ENCODE measurements at places on chromosomes 4 and X.
A peak's percentile ranks its signal among the peaks of the same experiment; 100 is the strongest.

GRCh38 chrX:3216581-3217180 lies 129.8 kb downstream of the MXRA5 start:
- no peak for DNase-seq

- no peak for DNase-seq
Observed at GRCh38 chr4:70704931-70705182, 16.5 kb downstream of the UTP3 start.

GRCh38 chr4:84994280-84994679 lies 27.8 kb upstream of the WDFY3 start:
- no peak for DNase-seq

DNA sequence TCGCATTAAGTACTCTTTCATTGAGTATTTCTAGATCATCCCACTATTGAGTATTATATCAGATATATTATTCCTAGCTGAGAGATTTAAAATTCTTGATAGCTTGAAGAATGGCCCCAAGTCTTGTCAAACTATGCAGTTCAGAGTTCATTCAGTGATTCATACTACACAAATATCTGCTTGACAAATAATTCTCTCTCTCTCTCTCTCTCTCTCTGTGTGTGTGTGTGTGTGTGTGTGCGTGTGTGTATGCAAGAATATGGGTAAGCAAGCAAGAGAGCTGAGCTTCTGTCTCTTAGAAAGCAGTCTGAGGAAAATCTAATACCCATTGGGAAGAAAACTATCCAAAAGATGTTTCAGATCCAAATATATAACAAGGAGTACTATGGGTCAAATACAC lies 142.0 kb downstream of the SLC10A7 start:
- no peak for DNase-seq

- no peak for DNase-seq
Observed at GRCh38 chr4:132218406-132218805, 930.7 kb upstream of the PCDH10 start.

DNA sequence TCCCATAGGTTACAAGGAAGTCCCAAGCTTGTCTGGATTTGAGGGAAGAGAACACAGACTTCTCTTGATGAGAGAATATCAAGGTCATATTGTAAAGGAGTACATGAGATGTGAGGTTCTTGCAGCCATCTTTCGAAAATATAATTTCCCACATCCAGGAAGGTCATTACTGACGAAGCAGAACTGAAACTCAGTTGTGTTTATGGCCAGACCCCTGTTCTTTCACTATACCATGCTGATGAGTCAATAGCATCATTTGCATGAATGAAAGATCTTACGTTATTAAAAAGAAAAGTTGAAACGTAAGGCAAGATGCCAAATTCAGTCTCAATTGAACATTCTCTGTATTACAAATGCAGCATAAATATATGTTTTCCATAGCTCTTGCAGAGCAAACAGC lies 14.2 kb upstream of the CCDC149 start:
- no peak for DNase-seq

DNA sequence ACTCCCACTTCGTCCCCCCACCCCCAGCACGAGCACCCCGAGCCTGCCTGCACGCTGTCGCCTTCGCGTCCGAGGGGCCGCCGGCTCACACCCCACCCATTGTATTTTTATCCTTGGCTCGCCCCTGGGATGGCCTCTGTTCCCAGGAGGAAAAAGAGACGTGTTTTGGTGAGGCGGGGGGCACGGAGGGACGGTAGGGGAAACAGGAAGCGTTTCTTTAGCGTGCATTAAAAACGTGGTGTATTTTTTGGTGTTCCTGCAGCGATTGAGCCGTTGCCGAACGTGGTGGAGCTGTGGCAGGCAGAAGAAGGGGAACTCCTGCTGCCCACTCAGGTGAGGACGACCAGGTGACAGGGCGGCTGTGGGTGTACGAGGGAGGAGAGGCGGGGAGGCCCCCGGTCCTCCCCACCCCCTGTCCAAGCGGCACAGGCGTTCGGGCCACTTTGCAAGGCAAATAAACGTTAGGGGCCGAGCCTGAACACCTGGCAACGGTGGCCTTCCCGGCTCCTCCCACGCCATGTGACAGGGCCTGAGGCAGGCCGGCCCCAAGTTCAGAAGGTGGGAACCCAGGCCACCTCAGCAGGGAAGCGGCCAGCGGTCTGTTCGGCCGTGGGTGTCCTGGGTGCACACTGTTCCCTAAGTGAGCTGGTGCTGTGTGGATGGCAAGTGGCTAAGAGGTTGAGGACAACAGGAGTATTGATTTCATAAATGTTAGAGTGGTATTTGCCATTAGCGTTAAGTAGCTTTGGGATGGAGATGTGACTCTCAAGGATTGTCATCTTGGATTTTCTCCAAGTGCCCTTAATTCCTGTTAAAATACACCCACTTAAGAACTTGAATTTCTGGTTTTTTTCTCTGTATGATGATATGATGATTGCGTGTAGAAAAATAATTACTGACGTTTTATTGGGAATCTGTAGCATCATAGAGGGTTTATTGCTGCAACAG lies 1.1 kb downstream of the TMEM131L start:
- DNase-seq = peak; percentile 23

DNA sequence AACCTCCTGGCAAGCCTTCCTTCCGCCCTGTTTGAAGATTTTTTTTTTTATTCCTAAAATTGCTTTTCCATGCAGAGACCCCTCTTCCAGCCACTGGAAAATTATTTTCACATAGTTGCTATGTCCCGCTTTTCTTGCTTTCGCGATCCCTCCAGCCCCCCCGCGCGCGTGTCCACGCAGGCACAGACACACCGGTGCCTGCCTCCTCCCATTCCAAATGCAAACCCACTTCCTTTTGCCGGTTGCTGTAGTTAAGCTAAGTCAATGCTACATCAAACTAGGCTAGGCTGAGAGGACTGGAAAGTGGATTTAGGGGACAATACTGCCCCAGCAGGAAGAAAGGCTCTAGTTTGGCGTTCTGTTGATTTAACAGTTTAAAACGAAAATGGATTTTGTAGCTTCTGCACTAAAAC lies 111.0 kb downstream of the DHX15 start:
- DNase-seq = no peak

- DNase-seq = no peak
Observed at GRCh38 chrX:21590012-21590776, 67.9 kb downstream of the KLHL34 start.

DNA sequence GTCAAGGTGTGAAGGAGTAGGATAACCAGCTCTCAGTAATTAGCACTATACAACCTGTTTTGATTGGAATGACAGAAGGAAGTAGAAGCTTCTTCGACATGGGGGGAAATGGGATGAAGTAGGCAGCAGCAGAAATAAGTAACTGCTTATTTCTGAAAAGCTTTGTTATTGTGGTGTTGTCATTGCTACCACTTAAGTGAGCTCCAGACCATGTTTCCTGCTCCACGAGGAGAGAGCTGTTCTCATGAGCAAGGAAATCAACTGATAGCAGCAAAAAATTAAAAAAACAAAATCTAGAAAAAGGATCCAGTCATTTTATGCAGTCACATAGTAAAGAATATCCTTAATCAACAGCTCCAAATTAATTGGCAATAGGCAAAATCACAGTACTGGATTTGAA lies 106.1 kb upstream of the TLL1 start:
- no peak for DNase-seq

DNA sequence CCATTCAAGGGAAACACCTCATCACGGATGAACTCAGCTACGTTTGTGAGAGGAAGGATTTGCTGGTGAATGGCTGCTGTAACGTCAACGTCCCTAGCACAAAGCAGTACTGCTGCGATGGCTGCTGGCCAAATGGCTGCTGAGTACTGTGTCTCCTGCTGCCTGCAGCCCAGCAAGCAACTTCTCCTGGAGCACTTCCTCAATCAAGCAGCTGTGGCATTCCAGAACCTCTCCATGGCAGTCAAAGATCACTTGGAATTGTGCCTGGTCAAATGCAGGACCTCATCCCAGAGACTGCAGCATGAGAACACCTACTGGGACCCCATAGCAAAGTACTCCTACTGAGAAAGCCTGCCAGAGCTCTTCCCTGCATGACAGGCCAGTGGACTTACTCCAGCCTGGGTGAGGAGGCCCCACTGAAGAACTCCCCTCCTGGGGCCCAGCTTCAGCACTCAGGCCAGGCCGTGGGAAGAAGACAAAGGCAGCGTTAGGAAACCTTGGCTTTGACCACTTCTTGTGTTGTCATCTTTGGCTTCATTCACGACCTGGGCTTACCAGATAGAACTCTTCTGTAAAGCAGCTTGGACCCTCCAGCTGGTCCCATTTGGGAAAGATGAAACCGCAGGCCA lies 244.3 kb downstream of the RBMX2 start:
- DNase-seq = no peak

DNA sequence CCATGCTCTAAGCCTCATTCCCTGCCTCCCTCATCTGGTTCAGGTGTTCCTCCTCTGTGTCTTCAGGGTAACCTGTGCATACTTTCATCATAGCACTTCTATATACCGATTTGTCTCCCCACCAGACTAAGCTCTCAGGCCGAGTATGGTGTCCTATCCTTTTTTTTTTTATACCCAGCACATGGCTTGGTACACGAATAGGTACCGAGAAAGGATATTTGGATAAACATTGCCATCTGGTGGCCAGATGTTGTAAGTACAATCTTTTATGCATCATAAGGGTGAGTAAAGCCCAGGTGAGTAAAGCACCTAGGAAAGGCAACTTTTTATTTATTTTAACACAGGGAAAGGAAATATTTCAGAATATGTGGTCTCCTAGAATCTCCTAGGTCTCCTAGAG lies 68.4 kb downstream of the MID2 start:
- DNase-seq = no peak

- DNase-seq = no peak
Observed at GRCh38 chr4:21949073-21949457, 493 bp upstream of the KCNIP4 start.

DNA sequence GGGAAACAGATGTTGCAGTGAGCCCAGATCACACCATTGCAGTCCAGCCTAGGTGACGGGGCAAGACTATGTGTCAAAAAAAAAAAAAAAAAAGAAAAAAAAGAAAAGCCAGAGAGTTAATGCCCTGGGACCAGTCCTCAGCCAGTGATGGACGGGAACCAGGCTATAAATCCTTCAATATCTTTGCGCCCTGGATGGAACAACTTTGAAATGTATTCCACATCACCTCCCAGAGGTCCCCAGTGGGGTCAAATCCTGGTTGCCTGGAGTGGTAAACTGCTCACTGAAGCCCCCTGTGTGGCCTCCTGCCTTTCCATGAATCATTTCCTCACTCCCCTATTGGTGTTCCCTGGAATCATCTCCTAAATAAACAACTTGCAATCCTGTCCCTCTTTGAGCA lies 166.9 kb downstream of the DEFB131A start:
- DNase-seq = no peak

- peak; percentile 0 for DNase-seq
Observed at GRCh38 chr4:109999585-109999912, 86.9 kb downstream of the EGF start.

GRCh38 chr4:8328866-8329559 lies 59.5 kb downstream of the HTRA3 start:
- DNase-seq = no peak

- peak; percentile 100 for DNase-seq
Observed at GRCh38 chr4:53346920-53347852, 18.7 kb downstream of the SCFD2 start.

- DNase-seq = peak; percentile 23
Observed at GRCh38 chrX:24294619-24295018, 19.2 kb downstream of the SUPT20HL2 start.
